ENCODE measurements at places on chromosomes 12 and 14.

DNA sequence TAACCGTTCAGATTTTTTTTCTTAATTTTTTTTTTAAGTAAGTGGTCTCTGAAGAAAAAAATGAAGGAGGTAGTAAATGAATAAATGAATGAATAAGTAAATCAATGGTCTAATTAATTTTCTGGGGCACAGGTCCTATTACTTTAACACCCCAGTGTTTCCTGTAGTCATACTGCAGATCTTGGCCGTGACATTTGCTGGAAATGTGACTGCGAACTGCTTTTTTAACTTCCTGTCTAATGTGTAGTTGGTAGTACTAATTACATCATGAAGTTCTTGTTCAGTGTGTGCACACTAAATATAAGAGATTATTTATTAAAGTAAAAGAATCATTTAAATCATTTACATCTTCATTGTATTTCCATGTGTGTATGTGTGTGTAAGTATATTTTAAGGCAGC is 45.4 kb downstream of the AEBP2 start:
- no peak for DNase-seq

- DNase-seq: no peak
Measured at GRCh38 chr12:104485651-104486362, 29.1 kb downstream of the CHST11 start.

DNA sequence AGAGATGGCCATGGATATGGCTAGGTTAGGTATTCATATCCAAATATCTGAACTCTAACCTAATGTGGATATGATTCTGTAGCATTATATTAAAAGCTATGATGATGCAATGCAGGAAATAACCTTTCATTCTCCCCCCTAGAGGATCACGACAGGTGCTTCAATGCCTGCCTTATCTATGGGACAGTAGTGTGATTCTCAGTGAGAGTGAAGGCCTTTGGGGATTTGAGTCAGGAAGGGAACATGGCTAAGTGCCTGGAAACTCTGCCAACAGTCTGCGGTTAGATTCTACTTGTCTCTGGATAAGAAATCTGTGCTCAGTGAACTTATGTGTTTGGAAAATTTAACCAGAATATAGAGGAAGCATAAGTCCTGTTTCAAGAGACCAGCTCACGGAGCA is 81.8 kb downstream of the SLC38A1 start:
- peak; percentile 91 for DNase-seq

DNA sequence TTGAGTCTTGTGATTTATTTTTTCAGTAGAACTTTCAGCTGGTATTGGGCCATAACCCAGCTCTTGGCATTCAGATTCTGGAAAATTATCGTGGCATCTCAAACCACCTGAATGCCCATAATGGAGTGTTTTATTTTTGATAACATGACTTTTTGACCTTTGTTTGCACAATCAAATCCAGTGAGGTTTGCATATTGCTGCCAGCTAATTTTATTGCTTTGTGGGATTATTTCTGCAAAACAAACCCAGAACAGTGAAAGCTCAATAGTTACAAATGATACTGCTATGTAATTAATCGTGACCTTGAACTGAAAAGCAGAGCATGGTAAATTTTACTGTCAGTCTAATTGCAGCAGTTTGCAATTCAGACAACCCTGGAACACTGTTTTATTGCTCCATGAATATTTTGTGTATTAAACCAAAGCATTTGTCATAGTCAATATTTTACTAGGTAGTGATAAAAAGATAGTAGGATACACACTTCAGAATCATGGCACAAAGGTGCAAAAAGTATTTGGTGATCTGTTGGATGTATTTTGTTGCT is 255.2 kb upstream of the NAV3 start:
- DNase-seq: no peak

DNA sequence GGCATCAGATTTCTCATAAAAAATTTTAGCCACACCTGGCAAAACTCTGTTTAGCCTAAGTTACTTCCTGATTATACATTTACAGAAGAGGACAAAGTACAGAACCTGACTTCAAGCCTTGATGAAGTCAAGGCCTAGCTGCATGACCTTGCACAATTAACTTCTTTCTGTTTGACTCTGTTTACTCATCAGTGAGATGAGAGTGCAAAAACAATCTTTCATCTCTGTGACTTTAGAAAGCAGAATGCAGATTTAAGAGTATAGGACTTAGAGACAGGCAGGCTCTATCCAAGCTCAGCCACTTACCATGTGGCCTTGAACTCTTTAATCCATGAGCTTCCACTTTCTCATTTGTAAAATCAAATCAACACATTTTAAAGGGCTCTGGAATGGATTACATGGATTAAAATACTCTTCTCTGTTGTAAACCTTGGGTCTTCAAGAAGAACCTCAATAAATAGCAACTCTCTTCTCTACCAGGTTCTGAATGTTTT is 1178.9 kb downstream of the FLRT2 start:
- no peak for DNase-seq

DNA sequence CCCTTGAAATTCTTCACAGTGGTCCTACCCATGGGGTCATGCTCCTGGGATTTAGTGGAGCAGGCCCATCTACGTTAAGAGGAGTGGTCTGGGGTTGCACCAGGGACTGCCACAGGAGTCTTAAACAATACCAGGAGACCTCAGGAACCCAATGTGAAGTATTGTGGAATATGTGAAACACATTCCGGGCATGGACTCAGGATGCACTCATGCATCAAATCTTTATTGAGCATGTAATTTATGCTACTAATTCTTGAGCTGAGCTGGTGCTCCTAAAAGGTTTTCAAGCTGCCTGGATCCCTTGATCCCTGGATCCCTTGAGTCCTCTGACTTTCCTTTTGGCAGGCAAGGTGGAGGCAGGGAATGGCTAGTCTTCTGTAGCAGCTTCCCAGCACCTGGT is 8.8 kb downstream of the SERPINA10 start:
- no peak for DNase-seq

- DNase-seq: no peak
Measured at GRCh38 chr14:33993246-33993645, 42.4 kb upstream of the EGLN3 start.

DNA sequence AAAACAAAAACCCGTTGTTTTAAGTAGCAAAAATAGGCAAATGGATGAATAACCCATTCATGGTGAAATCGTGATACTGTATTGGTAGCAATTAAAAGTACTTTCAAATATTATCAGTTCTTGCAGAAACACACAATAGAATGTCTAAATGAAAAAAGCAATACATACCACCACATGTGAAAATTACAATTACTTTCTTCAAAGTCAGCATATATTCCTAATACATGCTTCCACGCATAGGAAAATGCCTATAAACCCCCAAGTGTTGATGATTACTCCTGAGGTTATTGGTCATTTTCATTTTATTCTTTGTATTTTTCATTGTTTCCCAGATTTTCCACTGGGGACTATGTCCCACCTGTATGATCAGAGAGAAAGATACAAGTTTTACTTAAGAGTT is 15.2 kb downstream of the DDX55 start:
- no peak for DNase-seq

DNA sequence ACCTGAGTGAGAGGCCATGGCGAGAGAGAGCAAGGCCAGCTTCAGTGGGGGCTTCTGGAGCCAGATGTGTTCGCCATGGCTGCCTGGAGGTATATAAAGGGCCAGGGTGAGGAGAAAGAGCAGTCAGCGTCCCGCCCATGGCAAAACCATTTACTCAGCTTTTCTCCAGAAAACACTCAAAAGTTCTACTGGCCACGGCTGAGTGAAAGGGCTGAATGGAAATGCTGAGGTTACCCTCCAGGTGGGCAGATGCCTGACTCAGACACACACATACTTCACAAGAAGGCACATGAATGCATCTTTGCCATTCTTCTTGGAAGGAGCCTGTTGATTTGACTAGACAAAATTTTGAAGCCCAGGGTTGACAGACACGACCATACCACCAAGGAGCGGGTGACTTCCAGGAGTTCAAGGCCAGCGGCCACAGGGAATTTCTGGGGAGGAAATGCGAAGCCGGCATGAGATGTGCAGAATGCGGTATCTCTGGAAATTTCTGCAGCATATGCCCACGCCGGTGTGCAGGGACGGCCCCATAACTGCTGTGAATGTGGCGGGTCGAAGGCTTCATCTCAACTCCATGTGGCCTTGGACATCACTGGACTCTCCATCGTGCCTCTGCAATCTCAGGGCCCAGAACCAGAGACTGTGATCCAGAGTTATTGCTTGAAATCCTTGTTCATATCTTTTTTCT is at the start of gene IL31:
Gene IL31 (minus strand): TSS at position 67 of the 691 bp plus-strand sequence. CDS start 49 bp downstream, at position 18.
- DNase-seq: no peak

DNA sequence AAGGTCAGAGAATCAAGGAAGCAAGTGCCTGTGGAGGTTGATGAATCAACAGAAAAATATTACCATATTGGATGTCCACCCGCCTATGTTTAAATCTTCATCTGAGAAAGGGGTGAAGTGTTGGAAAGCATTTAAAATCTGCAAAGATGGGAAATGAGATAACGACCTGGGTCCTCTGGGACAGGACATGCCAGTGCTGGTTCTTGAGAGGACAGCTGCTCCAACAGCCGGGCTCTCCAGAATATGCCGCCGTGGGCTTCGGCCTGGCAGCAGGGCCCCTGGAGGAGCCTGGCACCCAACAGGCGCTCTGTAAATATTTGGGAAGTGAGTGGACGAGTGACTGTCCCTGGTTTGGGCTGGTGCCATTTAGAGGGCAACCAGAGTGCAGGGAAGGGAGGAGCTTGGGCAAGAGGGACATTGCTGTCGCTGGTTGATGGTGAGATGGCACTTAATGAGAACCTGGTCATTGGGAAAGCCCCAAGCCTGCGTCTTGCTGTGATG is 129.9 kb downstream of the KCNA5 start:
- no peak for DNase-seq

- DNase-seq: no peak
Measured at GRCh38 chr12:124208489-124208888, 86.4 kb upstream of the RFLNA start.

DNA sequence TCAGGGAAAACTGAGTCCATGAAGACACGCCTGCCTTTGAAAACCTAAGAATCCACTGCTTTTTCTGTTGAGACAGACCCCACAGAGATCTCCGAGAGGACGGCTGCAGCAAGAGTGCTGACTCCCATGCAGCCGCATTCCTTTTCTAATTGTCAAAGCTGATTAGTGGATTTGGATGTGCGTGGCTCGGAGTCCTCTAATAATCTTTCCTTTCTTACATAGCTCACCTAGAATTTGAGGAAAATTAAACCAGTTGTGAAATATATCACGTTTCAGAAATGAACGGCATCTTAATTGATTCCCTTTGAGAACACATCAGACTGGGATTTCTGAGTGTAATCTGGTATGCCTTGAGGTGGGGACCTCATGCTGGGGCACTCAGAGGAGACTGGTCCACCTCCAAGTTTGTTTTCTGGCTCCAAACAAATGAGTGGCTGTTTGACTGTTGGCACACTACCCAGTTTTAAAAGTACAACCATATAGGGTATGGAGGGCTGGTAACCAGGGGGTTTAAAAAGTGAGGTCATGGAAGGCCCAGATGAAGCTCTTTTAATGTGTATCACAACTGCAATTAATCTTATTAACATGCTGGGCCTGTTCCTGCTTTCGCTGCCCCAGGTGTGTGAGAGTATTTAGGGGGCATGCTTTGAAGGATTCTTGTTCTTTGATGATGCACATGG is 63.3 kb downstream of the RASSF3 start:
- no peak for DNase-seq

GRCh38 chr12:123942238-123942653 is 30.4 kb downstream of the CCDC92 start:
- peak; percentile 84 for DNase-seq

- peak; percentile 47 for DNase-seq
Measured at GRCh38 chr14:77965919-77966435, 166.1 kb downstream of the ADCK1 start.

- DNase-seq: no peak
Measured at GRCh38 chr12:47819138-47819895, 386 bp downstream of the HDAC7 start.

DNA sequence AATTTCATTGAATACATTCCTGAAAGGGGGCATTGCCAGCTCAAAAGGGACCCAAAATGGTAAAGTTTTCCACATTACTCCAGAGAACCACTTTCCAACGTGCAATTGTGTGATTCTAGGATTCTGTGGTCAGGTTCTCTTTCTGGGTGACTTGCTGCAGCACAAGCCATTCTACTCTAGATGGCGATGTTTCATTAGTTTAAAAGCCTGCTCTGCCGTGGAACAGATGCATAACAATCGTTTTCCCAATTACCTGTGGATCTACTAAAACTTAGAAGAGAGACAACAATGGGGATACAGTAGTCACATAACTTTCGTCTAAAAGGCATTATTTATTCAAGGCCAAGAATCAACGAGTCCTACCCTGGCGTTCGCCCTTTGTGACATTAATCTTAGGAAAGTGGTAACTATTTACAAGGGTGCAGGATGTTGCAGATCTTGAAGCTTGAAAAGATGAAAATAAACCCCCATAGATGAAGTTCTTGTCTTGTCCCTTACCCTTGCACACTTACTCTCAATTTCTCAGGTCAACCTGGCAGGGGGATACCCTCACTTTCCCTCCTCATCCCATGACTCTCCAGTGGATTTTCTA is 400.9 kb downstream of the SNAPC1 start:
- DNase-seq: peak; percentile 47

GRCh38 chr12:95959107-95959506 is 16.0 kb downstream of the AMDHD1 start:
- peak; percentile 9 for DNase-seq

DNA sequence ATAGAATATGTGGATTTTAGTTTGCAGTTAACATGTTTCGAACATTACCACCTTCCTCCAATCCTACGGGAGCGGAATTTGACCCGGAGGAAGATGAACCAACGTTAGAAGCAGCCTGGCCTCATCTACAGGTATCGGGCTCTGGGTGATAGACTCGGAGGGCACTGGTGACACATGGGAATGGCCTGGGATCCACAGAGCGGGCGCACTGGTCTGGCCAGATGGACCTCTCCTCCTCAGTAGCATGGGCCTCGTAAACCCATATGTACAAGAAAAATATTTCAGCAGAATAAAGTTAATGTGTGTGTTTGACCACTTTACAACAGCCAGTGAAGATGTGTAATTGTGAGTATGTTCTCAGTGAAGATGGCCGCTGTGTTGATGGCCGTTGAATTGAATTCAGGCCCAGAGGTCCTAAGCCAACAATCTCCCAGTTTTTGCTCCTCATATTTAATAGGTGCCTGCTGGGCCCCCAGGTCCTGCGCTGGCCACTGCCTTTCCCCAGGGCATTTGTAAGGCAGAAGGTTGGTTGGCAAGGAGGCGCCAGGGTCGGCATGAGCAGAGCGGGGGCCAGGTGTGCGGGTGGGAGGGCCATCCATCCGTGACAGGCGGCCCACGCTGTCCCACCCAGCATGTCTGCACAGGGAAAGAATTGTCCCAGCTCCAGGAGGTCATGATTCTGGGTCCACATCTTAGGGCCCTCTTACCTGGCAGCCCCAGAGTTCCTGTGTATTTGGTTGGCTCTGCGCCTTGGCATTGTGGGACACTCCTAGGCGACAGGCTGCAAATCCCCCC is 82.0 kb upstream of the DYNC1H1 start:
- no peak for DNase-seq

GRCh38 chr12:117714203-117714602 is 254.6 kb downstream of the KSR2 start:
- DNase-seq: no peak

GRCh38 chr14:77125281-77125801 is 16.2 kb downstream of the ZDHHC22 start:
- no peak for DNase-seq

DNA sequence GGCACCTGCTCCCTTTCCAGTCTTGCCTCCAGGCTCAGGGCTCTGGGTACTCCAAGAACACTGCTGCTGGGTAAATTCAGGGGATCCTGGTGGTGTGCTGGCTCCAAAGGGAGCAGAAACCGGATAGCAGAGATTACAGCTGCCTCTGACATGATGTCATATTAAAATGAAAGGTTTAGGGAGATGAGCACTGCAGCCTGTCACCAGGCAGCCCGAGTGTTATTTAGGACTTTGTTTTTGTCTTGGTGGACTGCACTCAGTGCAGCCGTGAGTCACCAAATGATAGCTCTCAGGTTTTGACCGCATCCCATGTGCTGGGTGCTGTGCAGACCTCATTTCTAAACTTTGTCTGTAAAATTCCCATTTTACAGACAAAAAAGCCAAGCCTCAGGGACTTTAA is 266.0 kb upstream of the CRY1 start:
- peak; percentile 72 for DNase-seq

Measured in iris pigment epithelial cell (primary cell).